ENCODE measurements at places on chromosomes 2 and 18.

DNA sequence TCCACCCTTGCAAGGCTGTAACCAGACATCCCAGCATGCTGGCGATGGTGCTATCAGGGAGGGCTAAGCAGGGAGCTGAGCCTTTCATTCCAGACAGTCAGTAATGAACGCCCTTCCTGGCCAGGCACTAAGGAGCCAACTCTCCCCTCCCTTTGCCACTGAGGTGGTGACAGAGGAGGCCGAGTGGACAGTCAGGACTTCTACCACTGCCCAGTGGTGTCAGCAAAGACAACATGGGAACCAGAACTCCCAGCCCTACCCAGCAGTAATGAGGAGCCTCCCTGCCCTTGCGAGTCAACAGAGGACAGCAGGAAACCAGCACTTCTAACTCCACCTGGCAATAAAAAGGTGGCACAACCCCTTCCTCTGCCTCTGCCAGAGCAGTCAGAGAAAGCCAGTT is 68.6 kb downstream of the ZAP70 start:
- no peak for DNase-seq

GRCh38 chr2:71822463-71822862 is 325.2 kb downstream of the CYP26B1 start:
- DNase-seq, result no peak

DNA sequence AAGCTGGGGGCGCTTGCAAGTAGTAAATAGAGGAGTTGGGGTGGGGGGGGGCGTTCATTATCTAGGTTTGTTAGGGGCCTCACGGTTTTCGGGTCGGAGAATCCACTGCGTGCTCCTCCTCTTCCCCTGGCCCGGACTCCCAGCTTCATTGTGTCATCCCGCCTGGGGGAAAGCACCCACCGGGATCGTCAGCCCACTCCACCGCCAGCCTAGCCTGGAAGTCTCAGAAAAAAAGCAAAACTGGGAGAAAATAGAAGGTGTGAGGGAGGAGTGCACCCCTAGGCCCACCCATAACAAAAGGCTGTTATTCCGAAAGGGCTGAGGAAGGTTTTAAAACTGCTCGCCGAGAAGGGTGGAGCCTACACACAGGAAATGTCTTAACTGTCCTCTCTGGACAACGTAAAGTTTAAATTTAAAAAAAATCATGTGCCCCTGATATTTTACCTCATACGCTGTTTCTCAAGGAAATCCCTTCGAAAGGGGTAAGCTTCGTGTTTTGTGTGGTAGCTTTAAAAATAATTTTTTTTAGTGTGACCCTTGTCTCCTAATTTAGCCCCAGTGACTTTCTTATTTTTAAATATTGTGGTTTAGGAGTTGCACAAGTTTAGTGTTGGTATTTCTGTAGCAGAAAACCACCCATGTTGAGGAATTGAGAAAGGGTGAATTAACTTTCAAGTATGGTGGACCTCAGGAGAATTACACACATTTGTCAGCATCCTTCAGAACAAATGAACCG is 104.2 kb downstream of the SPTBN1 start:
- DNase-seq, result peak; percentile 53

- no peak for DNase-seq
Observed at GRCh38 chr2:171531836-171532450, 9.7 kb downstream of the CYBRD1 start.

DNA sequence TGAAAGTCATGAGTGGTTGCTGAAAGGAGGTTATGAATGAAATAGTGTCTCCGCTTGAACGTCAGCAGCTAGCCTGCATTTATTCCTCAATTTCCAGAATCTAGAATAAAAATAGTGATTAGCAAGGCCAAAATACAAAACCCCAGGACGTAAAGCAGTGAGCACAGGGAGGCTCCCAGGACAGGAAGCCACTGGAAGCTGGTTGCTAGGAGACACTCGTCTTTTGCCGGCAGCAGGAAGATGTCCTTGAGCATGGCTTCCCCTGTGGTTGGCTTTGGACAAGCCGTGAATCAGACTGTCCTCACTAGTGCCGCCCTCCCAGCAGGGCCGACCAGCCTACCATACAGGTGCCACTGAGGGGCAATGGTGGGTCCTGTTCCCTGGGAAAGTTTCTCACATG is 374.4 kb downstream of the MTX2 start:
- no peak for DNase-seq

GRCh38 chr2:9264301-9264700 is 57.7 kb downstream of the ASAP2 start:
- DNase-seq, result no peak

GRCh38 chr2:238709325-238710025 is 138.4 kb upstream of the TWIST2 start:
- no peak for DNase-seq

- no peak for DNase-seq
Observed at GRCh38 chr2:64225491-64225890, 81.3 kb upstream of the PELI1 start.

DNA sequence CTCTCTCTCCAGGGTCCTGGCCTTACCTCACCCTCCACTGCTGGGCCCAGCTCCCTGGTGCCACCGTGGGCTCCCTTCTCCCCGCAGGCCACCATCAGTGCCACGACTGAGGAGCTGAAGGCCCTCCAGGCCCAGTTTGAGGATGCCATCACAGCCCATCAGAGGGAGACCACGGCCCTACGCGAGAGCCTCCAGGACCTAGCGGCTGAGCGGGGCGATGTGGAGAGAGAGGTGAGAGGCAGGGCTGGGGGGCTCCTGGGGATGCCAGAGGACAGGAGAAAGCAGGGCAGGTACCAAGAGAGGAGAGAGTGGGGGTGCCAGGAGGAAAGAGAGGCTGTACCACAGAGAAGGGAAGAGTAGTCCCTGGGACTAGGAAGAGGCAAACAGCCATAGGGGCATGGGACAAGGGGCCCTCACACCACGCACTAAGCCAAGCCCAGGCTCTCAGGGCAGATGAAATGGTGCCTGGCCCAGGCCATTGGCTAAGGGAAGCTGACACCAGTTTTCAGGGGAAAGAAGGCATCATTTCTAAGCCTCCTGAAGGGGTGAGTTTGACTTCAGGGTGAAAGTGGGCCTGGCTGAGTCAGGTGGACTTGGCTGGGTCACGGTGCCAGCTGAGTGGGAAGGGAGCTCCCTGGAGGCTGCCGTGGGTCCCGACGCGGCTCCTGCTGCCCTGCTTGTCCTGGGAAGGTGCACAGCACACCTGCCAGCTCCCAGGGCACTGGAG is 39.0 kb upstream of the SNED1 start:
- no peak for DNase-seq

DNA sequence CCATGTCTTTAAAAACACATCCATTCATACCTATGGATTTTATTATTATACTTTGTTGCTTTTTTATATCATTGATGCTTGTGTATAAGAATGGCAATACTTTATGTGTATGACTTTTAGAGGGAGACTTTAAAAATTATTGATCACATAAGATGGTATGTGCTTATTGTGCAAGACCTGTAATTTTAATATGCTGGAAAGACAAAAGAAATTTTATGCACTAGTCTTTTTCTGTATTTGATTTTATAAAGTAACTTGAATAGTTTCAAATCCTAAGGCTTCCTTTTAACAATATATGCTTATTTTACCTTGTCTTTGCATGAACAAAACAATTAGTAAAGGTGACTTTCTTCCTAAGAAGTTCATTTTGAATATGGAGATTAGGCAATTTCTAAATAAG is 226.4 kb downstream of the PARD3B start:
- no peak for DNase-seq

GRCh38 chr2:7060631-7061449 is 143.6 kb downstream of the RNF144A start:
- no peak for DNase-seq

DNA sequence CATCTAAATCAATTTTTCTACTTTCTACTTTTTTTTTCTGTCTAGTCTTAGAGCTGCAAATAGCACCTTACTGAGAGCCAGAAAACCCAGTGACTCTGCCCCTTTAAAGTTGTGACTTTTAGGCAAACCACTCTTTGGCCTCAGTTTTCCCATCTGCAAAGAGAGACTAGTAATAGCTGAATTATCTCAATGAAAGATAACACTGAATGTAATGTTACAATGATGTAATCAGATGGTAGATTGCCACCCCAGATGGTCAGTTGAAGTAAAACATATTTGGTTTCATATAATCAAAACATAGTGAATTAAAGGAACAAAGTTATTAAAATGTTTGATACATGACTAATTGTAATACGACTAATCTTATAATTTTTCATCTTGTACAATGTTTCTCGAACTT is 5.0 kb upstream of the APCDD1 start:
- no peak for DNase-seq

GRCh38 chr2:226788064-226788463 is 11.6 kb downstream of the IRS1 start:
- no peak for DNase-seq

- DNase-seq, result no peak
Observed at GRCh38 chr2:9215680-9216079, 9.1 kb downstream of the ASAP2 start.

- DNase-seq, result no peak
Observed at GRCh38 chr18:12233378-12233777, 20.8 kb upstream of the CIDEA start.

DNA sequence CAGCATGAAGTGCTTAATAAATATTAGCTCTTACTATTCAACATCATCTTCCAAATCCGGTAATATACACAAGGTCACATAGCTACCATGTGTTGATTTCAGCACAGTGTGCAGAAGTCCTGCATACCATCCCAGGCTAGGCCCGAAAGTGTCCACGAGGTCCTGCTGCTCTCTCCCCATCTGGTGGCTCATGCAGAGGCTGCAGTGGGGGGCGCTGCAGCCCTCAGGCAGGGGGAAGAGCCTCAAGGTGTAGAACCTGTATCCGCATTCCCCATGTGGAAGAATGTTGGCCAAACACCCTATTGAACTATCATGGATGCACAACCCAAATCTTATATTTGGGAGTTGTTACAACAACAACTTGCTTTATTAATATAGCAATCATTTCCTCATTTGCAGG is 88.5 kb downstream of the ST6GAL2 start:
- DNase-seq, result no peak

- DNase-seq, result no peak
Observed at GRCh38 chr2:103868396-103868795, 985.5 kb upstream of the POU3F3 start.

- DNase-seq, result no peak
Observed at GRCh38 chr2:106307860-106308259, 113.8 kb upstream of the UXS1 start.

- DNase-seq, result no peak
Observed at GRCh38 chr18:26545335-26546123, 2.8 kb downstream of the KCTD1 start.

DNA sequence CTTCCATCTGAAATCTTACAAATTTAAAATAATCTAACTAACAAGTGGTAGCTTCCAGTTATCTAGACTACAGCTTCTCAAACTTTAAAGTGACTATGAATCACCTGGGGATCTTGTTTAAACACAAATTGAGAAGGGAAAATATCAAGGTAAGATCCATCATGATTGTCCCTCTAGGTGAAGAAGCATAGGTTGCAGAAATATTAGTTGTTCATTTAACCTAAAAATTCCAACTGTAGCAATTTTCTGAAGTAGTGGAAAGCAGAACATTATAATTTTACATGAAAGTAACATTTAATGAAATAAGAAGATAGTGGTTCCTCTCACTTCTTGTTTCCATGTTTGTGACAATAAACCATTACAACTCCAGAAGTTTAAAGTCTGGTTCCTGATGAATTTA is 17.3 kb downstream of the GALNT3 start:
- DNase-seq, result no peak

GRCh38 chr2:231909631-231910030 is 16.6 kb downstream of the NPPC start:
- DNase-seq, result no peak

- no peak for DNase-seq
Observed at GRCh38 chr18:3761266-3761665, 311.3 kb downstream of the TGIF1 start.

- no peak for DNase-seq
Observed at GRCh38 chr2:23494286-23494685, 109.3 kb downstream of the KLHL29 start.

- DNase-seq, result no peak
Observed at GRCh38 chr2:95294579-95295250, 2.4 kb upstream of the KCNIP3 start.

- no peak for DNase-seq
Observed at GRCh38 chr2:118580107-118580506, 267.3 kb downstream of the EN1 start.

DNA sequence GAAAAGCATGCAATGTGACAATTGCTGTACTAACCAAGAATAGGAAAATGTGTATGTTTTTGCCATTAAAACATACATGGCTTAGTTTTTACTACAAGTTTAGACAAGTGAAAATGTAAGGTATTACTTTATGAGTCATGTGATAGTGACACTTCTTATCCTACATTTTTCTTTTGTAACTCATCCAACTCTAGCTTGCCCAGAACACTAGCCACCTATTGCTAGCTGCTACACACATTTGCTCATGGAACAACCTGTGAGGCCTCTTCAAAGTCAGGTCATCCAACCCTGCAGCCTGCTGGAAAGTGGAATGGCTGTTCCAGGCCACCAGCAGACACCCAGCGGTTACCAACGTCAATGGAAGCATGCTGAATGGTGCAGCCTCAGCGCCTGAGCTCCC is 1043.9 kb downstream of the TMEM182 start:
- DNase-seq, result no peak

DNA sequence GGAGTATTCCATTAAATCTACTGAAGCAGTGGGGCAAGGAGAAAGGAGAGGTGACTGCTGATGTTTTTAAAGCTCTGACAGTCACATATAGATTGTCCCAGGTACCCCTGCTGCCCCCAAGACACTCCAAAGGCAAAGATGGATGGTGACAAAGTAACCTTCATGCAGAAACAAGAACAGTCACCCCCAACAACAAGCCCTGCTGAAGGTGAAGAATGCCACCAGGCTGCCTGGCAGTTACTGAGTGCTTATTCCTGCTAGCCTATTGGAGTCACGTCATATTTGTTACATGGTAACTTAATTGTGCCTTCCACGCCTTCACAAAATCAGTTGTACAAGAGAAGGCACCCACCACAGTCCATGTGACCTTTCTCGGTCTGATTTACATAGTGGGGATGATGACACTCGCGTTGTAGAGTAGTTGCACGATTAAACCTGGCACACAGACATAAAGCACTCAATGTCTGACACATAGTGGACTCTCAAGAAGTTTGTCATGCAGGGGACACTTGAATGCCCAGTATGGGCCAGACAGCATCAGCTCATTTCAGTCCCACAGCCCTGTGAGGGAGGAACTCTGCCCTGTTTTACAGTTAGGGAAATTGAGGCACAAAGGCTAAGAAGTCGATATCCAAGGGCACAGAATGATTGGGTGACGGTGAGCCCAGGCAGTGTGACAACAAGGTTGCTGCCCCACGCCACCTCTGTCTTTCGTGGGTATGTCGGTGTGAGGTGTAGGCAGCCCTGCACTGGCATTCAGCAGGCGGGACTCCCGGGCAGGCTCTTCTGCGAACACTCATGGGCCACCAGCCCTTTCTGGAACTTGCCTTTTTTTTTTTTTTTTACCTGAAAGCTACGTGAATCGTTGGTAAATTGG is 62.7 kb downstream of the ZCCHC2 start:
- no peak for DNase-seq

DNA sequence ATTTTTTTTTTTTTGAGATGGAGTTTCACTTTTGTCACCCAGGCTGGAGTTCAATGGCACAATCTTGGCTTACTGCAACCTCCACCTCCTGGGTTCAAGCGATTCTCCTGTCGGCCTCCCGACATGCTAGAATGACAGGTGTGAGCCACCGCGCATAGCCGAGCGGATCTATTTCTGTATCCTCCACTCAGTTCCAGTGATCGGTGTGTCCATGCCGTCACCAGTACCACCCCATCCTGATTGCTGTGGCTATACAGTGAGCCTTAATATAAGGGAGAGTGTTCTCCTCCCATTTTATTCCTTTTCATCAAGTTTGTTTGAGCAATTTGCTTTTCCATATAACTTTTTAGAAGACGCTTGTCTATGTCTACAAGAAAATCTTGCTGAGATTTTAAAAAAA is 35.2 kb downstream of the RFX8 start:
- DNase-seq, result no peak

GRCh38 chr2:3313781-3314375 is 63.7 kb downstream of the EIPR1 start:
- DNase-seq, result no peak
